Forelimb muscle (tissue), 1 donor: ENCODE measurements at places on chromosomes 4 and X.

DNA sequence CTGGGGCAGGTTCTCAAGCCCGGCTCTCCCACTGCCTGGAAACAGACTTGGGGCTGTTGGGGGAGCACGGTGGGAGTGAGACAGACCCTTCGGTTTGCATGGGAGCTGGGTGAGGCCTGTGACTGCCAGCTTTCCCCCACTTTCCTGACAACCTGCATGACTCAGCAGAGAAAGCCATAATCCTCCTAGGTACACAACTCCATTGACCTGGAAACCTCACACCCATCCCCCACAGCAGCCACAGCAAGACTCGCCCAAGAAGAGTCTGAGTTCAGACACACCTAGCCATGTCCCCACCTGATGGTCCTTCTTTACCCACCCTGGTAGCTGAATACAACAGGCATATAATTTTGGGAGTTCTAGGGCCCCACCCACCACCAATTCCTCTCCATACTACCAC lies 57.6 kb upstream of the UBQLN2 start:
- DNase-seq, result no peak

- no peak for DNase-seq
Observed at GRCh38 chr4:185787926-185788679, 23.9 kb downstream of the SORBS2 start.

DNA sequence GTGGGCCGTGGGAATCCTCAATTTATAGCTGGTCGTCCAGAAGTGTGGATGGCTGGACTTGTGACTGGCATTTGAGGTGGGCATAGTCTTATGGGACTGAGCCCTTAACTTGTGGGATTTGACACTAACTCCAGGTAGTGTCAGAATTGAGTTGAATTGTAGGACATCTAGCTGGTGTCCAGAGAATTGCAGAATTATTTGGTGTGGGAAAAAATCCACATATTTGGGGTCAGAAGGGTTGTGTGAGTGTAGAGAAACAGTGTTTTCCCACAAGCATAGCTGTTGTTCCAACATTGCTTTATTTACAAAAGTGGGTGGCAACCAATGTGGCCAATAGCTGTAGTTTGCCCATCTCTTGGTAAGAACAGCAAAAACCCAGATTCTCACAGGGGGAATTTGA lies 91.3 kb downstream of the MOSPD2 start:
- no peak for DNase-seq

DNA sequence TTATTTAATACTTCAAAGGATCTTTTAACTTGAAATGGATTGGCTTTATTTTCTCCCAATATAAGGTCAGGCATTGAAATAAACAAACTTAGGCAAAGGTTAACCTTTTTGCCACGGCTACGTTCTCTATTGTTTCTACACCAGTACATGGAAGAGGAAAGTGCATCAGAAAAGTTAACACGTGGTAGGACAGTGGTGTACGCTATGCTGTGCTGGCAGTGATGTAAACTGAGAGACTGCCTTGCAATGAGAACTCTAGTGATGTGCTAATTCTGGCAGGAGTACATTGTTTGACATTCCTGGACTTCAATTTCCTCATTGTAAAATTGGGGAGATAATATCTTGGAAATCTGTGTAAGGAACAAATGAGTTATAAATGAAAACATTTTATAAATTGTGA lies 208.2 kb downstream of the TMA16 start:
- DNase-seq, result no peak
